NCI-H1048 (cell line): ENCODE measurements at places on chromosomes 4 and X.

DNA sequence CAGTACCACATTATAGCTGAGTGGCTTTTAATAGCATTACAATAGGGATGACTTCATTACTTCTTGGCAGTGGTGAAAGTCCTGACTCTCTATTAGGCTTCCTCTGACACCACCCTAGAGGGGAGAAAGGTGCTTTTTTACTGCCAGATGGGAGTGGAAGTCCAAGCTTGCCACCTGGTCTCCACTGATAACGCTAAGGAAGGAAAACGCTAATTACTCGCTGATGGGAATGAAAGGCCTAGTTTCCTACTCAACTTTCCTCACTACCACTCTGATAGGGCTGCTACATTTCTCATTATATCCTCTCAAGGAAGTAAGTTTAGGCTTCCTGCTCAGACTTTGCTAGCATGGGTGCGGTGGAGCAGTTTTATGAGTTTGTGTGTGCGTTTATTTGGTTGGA lies 62.3 kb upstream of the PAGE3 start:
- DNase-seq, result no peak

GRCh38 chrX:40146262-40147125 lies 48.7 kb upstream of the BCOR start:
- DNase-seq, result no peak

DNA sequence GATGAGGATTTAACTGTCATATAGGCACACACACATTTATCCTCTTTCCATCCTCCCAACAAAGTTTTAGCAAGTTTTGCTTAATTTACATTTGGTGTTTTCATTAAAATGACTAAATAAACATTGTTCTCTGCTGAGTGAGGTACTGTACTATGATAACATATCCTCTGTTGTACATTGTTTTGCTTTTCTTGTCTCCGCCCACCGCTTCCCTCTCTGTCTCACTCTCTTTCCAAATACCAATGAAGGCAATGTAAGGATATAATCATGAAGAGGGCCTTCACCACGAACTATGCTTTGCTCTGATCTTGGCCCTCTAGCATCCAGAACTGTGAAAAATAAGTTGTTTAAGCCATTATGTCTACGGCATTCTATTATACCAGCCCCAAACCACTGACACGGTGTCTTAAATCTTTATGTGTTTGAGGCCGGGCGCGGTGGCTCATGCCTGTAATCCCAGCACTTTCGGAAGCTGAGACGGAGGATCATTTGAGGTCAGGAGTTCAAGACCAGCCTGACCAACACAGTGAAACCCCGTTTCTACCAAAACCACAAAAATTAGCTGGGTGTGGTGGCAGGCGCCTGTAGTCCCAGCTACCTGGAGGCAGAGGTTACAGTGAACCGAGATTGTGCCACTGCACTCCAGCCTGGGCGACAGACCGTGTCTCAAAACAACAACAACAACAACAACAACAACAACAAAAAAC lies 65.3 kb downstream of the HPRT1 start:
- no peak for DNase-seq

DNA sequence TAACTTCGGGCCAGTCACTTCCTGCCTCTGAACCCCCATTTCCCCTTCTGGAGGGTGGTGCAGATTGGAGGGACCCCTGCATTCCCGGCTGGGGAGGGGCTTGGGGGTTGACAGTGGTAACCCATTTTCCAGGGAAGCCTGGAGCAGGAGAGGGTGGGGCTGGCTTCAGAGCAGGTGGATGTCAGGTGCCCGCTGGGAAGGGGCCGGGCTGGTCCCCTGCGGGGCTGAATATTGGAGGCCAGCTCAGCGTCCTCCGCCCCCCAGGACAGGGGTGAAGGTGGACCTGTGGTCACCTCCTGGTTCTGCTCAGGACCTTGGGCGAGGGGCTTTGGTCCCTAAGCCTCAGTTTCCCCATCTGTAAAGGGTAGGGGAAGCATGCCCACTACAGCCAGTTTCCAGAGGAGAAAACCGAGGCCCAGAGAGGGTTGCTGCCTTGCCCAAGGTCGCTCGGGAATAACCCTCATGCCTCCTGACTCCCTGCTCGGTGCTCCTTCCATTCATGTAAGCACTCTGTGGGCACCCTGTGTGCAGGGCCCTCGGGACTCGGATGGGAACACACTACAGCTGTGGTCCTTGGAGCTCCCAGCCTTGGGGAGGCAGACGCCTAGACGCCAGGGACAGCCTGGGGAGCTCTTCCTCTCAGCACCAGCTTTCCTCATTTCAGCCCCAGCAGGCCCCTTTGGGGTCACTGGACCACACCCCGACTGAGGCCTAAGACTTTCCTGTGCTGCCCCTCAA lies 683 bp downstream of the MAN2B2 start:
- DNase-seq, result no peak

DNA sequence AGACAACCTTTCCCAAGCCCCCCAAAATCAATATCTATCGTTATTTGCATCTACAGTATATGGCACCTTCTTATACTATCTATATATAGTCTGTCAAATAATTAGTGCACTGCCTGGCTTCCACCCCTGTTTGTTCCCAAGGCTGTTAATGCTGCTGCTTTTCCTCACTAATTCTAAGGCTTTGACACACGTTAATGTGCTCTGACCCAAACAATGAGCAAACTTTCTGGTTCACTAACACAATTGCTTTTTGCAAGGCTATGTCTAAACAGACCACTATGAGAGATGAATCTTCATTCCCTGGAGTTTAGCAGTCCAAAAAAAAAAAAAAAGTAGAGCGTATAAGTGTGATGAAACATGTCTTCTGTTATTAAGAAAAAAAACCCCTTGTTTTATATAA lies 360.9 kb upstream of the AGA start:
- no peak for DNase-seq
